Left kidney (tissue), 8 donors: ENCODE measurements at places on chromosomes 2 and 18.

DNA sequence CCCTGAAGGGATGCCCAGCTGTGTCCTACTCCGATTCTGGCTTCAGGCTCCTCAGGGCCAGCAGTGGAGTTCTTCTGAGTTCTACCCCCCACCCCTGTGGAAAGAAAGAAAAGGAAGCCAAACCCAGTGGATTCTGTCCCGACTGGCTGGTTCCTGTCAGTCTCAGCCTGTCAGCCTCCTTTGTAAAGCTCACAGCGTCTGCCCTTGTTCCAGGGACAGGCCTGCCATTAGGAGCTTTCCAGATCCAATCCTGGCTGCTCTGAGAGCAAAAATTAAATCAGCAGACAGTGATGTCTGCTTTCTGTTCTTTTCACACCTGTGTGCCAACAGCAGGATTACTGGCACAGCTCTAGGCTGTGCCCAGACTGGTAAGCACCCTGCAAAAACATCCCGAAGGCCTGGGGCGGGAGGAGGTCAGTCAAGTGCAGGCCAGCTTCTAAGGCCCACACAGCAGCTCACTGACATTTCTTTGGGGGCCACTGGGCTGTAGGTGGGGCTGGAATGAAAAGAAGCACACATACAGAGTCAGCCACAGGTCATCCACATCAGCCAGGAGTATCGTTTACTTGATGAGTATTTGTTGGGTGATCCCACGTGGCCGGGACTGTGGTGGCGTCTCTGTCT, 69.1 kb downstream of the EHD3 start:
- no peak for DNase-seq

GRCh38 chr2:111652681-111653080, 231.3 kb downstream of the ANAPC1 start:
- no peak for DNase-seq

DNA sequence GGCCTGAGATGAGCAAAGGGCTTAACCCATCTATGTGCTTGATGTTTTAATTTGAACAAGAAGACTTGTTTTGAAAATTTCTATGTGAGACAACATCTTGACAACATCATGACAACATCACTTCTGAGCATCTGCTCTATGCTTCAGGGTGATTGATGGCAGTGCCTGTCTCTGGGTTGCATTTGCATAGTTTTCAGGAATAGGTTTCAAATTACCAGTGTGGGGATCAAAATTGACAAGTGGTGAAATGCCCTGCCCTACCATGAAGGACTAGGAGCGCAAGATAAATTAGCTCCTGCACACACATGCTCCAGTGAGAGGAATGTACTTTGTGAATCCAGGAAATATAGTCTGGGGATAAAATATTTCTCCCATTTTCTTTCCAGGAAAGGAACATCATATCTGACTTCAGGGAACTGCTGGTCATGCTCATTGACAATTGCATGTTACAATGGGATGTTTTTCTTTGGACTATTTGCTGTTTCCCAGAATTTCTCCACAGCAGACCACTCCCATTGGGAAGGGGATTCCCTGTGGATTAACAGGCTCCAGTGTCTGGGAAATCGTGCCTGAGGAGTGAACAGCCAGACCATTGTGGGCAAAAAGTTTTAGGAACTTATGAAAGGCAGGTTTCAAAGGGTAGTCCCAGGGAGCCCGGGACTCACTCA, 45.3 kb upstream of the IL1R2 start:
- DNase-seq: no peak

GRCh38 chr2:240513549-240514287, 44.1 kb downstream of the ANKMY1 start:
- DNase-seq: peak; percentile 46

DNA sequence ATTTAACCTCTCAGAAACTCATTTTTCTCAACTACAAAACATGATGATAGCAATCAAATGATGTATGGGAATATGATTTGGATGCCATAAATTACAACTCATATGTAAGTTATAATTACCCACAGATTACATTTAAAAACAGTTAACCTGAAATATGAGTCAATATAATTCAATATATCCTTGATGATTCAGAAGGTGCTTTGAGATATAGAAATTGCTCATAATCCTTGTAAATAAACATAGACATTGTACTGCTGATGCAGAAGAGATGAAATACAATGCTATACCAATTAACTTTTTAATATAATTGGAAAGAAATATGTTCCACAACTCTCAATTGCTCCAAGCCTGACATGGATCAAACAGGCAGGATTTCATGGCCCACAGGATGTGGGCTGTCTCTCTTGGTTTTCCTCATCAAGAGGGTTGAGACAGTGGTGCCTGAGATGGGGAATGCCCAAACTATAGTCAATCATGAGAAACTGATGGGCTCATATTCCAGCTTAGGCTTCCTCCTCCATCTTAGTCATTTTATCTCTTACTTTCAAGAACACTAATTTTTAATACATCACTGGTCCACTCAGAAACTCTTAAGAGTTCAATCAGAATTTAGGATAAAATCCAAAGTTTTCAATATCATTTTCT, 49.4 kb downstream of the NCKAP5 start:
- DNase-seq: no peak

GRCh38 chr2:195049372-195050031, 607.5 kb upstream of the SLC39A10 start:
- DNase-seq: no peak

GRCh38 chr18:35841283-35841682, 131.2 kb upstream of the RMP24 start:
- no peak for DNase-seq
